ENCODE measurements at places on chromosomes 11 and 22.

DNA sequence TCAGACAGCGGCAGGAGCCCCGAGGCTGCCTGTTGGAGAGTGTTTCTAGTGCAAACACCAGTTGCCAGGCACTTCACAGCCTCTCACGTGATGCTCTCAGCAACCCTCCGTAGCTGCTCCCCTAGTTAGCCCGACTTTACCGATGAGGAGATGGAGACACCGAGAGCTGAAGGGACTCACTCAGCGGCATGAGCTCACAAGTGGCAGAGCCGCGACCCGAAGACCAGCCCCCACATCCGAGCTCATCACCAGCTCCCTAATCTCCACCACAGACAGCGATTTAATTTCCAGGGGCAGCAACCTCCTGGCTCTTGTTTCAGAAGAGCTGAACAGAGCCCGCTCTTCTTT is 28.7 kb upstream of the RTL6 start:
- DNase-seq: no peak

GRCh38 chr22:17167486-17167885 is 8.4 kb upstream of the HDHD5 start:
- DNase-seq: no peak

DNA sequence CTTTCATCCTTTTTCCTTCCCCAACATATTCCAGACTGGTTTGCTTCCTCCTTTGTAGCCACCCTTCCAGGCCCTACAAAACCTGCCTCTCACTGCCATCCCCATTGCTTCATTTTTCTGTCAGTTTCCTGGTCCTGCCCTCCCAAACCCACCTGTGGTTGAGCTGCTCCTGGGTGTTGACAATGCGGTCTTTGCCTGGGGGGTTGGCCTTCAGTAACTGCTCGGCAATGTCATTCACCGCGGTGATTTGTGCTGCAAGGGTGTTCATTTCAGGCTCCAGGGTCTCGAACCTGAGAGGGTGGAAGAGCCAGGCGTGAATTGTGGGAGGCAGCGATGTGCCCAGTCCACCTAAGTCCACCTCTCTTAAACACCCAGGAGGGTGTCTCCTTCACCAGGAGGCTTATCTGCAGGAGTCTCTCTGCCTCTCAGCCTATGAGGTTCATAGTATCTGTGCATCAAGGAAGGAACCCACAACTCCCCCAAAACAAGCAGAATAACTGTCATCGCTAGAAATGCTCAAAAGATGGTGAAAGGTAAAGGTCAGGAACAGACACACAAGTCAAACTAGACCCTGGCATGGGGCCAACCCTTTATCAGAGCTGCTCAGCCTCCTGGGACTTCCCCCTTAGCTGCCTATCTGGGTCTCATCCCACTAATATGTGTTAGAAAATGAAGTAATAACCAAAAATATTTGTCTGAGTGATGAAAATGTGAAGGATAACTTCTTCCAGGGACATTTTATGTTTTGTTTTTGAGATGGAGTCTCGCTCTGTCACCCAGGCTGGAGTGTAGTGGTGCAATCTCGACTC is 23.9 kb upstream of the RBM4B start:
- DNase-seq: no peak

DNA sequence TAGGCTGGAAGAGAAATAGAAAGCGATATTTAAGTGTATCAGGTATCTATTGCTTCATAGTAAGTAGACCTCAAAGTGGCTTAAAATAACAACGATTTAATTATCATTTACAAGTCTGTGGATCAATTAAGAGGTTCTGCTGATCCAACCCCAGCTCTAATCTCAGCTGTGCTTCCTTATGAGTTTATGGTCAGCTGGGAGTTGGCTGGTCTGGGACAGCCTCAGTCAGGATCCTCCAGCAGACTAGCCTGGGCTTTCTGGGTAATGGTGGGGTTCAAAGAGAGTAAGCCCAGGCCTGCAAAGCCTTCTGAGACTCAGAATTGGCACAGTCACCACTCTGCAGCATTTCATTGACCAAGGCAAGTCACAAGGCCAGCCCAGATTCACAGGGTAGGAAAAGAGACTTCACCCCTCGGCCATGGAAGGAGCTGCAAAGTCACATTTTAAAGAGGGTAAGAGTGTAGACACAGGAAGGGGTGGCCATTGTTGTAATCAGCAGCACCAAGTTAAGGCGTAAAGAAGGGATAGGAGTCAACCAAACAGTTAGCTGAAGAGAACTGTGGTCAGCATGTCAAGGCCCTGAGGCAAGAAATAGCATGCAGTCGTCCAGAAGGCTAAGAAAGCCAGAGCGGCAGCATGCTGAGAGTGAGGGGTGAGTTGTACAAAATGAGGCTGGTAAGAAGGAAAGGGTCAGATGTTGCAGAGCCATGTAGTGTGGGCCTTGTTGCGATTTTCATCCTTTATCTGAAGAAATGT is 168.2 kb downstream of the ETS1 start:
- no peak for DNase-seq

DNA sequence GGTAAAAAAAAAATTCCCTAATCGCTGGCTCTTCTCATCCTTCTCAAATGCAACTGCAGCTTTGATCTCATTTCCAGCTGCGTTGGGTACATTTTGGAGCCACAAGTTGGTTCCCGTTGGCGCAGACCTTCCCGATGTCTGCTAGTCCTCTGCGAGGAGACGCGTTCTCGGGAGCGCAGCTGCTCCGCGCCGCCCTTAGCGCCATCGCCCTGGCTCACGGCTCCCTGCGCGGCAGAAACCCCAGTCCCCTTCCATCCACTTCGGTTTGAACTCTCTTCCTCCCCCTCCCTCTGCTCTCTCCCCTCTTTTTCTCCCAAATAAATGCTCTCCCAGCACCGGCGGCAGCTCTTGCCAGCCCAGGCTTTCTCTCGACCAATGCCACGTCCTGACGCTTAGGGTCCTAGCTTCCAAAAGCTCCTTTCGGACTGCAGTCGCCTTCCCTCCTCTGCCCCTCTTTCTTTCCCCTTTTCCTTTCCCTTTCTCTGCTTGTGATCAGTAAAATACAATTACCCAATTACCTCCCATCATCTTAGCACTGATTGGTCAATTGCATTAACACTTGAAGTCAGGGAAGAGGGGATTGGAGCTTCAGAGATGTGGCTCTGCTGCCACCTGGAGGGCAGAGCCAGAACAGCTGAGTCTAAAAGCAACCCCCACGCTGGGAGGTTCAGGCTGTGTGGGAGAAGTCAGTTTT is 1165.7 kb downstream of the LRRC4C start:
- DNase-seq: peak; percentile 93

GRCh38 chr11:32430568-32431381 is 4.6 kb downstream of the WT1 start:
- no peak for DNase-seq

Data from astrocyte of the spinal cord (primary cell).